Stimulated activated naive CD4-positive, alpha-beta T cell (primary cell): ENCODE measurements at places on chromosomes 11 and 22.

DNA sequence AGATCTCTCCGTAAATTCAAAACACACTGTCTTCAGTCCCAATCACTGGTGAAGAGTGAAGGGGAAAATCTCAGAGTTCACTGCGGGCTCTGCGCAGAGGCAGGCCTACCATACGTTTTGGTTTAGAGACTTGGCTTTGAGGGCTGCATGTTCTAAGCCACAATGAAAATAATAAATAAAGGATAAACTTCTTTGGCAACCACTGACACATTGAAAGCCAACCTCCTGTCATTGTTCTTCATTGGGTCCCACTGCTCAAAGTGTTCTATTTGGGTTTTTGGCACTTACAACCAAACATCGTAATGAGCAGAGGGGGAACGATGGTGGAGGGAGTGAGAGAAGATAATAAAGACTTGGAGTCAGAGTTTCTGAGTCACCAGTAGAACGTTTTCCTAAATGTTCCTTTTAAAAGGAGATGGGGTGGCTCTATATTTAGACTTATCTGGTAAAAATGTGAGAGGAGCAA, 472.9 kb downstream of the SOX6 start:
- DNase-seq: no peak

DNA sequence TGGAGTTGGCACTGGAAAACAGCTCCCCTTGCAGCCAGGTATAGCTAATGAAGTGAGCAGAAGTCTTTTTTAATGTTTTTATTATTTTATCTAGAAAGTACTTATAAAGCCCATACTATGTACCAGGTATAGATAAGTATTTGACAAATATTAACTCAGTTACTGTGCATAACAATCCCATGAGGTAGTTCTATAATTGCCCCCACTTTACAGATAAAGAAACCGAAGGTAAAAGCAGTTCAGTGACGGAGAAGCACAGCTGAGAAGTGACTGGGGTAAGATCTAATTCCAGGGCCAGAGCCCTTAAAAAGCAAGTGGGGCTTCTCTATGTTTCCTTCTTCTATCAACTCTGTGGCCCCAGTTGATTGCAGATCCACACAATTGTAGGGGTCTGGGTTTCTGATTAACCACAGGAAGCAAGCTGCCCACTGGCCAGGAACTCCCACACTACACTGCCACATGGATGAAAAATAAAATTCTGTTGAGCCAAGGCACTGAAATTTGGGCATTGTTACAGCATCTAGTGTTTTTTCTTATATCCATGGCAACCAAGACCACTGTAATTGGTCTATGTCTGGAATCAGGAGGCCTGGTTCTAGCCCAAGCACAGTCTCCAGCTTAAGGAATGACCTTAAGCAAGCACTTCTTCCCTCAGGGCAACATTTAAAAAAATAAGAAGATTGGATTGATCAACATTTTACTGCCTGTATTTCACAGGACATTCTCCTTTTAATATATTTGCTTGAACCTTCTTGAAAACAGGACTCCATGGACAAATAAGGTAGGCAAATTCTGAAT, 55.3 kb upstream of the TEAD1 start:
- no peak for DNase-seq

DNA sequence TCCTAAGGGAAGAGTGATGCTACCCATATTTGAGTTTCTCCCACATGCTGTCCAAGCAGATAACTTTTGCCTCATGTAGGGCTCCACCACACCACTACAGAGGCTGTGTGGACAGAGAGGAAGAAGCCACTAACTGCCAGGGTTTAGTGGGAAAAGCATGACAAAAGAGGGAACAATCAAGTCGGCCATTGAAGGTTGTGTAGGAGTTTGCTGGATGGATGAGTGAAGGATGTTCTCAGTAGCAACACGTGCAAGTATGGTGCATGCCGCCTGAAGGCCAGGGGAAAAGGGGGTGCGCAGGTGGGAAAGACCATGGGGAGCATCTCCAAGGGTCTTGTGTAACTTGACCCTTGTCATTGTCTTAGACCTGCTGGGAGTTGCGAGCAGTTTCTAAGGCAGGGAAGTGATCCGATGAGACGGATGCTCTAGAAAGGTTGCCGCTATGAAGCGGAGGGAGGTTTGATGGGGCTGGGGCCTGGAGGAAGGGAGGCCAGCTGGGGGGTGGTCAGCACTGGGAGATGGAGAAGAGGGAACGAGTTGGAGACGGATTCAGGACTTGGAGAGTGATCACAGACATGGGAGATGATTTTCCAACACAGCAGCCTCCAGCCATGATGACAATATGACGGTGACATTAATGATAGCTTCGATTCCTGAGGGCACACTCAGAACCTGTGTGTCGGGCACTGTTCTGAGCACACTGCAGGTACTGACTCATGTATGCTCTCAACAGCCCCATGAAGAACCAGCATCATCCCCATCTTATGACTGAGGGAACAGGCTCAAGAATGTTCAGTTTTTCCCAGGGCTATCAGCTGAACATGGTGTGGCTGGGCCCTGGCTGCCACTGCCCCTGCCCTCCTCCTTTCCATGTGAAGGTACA, 53.7 kb downstream of the CD6 start:
- DNase-seq: no peak

DNA sequence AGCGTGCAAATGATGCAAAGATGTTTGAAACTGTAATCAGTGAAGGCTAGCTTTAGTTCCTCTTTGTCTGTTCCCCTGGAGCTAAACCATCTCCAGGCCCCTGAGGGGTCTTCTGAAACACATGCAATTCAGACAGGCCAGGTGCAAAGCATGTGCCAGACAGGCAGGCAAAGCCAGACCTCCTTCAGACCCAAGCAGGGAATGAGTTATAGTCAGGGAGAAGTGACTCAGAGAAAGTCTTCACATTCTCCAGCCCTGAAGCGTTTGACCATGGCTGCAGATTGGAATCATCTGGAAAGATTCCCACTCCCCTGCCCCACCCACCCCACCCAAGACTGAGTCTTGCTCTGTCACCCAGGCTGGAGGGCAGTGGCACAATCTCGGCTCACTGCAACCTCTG, 187.0 kb upstream of the ISX start:
- no peak for DNase-seq

GRCh38 chr11:114395736-114396135, 4.6 kb downstream of the C11orf71 start:
- no peak for DNase-seq

GRCh38 chr11:44632466-44633123, 67.1 kb downstream of the CD82 start:
- DNase-seq: peak; percentile 14

GRCh38 chr11:2940921-2941821, 12.0 kb upstream of the PHLDA2 start:
- no peak for DNase-seq
